Esophagus squamous epithelium (tissue), 5 donors: ENCODE measurements at places on chromosomes 16 and 17. TPM values are rescaled to one million over a fixed set of nuclear protein-coding genes. Genes with fewer than 3 reads are reported as not detected.

Gene SLC5A2
- total RNA-seq = not detected

Gene MYO15B
- 6.3 TPM for total RNA-seq

Gene CDK3
- total RNA-seq = 2.9 TPM

Gene PYDC1
- not detected for total RNA-seq

Gene SOCS1
- 3.0 TPM for total RNA-seq

Gene GCSH
- total RNA-seq = 18.3 TPM

Gene KRT36
- total RNA-seq = 0.38 TPM

Gene ABCC12
- not detected for total RNA-seq

DNA sequence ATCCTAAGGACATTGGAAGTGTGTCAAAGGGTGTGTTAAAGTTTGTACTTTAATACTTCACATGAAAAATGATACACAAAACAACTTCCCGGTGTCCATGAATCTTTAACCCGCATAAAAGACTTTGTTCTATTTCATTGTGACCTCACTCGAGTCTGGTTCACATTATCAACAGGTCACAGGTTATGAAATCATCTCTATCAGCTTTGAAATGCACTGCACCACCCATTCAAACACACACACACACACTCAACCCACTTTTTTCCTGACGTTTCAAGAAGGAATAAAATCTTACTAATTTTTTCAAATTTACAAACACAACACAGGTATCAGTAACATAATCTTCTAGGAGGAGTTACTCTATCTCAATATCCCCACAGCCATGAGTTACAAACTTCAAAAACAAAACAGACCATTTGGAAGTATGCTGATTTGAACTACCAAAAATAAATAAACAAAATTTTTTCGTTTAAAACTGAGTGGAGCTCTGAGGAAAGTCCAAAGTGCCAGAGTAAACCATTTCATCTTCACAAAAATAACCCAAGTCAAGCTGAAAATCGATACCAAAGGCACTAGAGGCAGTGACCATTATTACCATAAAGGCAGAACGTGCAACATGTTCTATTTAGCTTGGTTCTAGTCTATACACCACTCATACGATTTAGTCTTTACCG is 2.7 kb downstream of the ACOX1 start:
- DNase-seq = no peak

DNA sequence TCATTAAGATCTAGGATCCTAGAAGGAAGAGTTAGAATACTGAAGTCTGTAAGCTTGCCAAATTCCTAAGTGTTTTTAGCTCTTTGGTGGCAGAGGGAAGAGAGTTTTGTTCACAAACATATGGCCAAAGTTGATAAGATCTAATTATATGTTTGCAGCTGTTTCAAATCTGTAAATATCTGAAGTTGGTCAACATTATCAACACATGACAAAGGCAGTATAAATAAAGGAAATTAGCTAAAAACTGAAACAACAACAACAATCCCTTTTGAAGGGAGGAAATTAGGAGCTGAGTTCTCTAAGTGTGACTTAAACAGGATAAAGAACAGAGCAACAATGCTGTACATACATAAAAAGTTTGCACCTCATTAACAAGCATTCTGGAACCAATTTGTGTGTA is 208.7 kb downstream of the KCNJ2 start:
- DNase-seq = no peak

DNA sequence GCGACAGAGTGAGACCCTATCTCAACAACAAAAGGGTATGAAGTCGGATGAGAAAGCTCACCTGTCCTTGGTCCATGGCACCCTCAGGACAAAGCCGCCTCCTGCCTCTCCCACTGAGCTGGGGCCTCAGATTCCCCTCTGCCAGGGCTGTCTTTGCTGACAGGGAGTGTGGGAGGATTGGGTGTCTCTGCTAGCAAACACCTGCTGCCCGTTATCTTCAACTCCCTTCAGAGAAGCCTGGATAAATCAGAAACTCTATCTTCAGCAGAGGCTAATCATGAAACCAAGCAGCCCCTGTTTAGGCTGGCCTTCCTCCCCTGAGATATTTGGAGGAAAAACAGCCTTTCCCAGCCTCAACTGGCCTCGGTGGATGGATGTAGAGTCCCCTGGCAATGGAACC is 36.3 kb upstream of the CDH1 start:
- DNase-seq = no peak

GRCh38 chr17:32279891-32280716 is 14.5 kb downstream of the RHBDL3 start:
- no peak for DNase-seq

DNA sequence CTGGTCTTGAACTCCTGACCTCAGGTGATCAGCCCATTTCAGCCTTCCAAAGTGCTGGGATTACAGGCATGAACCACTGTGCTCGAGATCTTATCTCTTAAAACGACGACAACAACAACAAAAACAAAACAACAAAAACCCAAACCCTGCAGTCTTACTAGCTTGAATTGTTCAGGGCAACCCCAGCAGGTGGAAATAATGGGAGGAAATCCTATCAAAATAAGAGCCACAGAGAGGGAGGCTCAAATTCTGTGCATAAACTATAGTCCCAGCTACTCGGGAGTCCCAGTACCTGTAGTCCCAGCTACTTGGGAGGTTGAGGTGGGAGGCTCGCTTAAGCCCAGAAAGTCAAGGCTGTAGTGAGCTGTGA is 16.5 kb upstream of the ATP6V0A1 start:
- no peak for DNase-seq

DNA sequence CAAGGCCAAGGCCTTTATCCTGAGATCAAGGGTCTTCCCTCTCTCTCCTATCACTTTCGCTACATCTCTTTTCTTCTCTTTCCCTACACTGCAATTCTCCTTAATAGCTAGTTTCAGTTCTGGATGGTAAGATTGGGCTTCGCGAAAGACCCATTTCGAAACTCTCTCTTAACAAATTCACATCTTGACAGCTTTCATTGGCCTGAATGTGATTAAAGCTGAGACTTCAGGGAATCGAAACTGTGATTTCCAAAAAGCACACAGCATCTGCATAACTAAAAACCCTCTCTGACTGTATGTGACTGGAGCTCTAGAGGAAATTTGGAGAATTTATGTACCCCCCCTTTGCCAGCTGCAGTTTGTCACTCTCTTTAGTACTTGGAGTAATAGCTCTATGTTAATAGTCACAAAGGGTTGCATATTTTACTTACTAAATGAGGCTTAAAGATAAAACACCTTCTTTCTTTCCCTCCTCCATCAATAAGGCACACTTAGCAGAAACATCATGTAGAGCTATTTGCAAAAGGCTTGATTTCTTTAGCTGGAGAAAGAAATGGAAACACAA is 105.3 kb upstream of the FAM20A start:
- no peak for DNase-seq

DNA sequence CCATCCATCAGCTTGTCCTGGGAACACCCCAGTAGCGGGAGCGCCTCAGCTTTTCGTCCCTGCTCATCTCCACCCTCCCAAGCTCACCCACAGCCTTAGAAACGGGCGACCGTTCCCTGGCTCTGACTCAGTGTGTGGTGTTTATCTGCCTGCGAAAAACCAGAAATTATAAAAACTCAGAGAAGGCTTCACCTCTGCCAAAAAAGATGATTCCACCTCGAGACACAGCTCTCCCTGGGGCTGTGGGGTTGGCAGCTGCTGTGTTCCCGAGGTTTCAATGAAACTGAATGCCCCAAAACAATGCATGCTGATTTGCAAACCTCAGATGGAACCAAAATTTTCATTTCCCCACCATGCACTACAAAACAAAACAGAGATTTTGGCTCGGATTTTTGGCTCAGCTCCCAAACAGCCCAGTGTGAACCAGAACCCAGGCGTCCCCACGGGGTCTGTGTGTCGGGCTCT is 62.4 kb upstream of the MED9 start:
- DNase-seq = no peak

GRCh38 chr16:87127061-87127765 is 190.0 kb downstream of the C16orf95 start:
- no peak for DNase-seq

DNA sequence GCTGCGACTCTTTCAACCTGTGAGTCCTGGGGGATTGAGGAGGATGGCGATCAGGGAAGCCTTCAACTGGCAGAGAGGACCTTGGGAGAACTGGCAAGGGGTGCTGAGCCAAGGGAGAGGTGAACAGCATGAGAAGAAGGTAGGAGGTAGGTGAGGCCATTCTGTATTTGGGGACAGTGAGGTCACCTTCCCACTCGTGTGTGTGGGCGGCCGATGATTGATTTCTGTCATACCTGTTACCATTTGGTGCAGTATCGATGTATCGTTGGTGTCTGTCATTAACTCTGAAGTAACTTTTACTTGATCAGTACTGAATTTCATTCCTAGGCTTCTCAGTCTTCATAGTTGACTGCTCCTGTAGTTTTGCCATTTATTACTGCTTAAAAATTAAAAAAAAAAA is 3.8 kb downstream of the ARSG start:
- DNase-seq = no peak

DNA sequence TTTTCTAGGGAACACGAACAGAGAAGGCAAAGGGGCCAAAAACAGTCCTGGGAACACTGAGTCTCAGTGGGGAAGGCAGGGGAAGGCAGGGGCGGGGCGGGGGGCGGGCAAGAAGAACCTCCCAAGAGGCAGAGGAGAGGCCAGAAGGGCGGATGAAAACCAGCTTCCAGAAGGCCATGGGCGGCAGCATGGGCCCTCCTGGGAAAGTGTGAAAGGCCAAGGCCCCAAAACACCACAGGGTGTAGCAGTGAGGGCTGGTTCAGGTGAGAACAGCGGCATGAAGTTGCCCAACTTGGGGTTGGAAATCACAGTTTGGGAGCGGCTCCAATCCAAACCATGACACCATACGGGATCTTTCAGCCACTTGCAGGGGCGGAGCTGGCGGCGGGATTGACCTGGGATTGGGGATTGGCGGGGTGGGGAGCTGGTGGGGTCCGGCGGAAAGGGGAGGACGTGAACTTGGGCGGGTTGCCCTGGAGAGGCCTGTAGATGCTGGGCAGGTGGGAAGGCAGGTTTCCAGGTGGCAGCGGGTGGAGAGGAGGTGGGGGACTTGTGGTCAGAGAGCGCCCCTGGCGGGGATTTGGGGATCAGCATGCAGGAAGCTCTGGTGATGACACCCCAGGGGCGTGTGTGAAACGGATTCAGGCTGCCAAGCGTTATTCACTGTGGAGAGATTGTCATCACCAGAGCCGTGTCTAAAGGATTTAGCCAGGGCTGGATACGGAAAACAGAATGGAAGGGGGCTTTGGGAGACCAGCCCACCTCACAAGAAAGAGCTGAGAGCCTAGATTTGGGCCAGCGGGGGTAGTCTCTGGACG is 80.9 kb downstream of the ARHGAP23 start:
- no peak for DNase-seq

DNA sequence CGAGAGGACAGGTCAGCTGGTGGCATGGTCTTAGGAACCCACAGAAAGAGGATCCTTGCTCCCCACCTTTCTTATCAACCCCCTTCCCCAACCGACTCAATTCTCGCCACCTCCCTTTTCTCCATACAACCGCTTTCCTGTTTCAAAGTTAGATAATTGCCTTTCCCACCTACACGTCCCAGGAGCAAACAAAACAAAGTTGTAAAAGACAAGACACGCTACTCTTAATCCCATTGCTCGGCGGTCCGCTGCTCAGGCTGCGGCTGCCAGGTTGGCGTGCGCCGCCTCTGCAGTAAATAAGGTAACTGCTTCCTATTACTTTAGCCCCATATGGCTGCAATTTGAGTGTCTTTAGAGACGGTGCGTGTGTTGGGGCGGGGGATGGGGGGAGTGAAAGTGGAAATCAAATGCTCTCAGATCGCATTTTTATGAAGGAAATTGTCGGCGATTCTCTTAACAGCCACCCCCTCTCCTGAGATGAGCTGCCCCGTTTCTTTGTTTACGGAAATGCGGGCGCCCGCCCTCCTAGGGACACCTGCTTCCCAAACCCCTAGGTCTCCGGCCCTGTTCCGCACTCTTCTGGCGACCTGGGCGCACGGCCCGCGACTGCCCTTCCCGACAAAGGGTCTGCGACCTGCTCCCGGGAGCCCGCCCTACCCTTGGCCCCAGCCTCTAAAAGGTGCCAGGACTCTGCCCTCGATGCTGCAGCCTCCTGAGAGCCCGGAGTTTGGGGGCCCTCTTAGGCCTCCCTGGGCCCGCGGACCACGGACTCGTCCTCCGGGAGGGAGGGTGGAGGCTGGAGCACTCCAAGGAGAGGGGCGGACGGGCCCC is 3.7 kb upstream of the CBX8 start:
- no peak for DNase-seq

- no peak for DNase-seq
These were observed 56.1 kb downstream of the B9D1 start for GRCh38 chr17:19306160-19307111.

DNA sequence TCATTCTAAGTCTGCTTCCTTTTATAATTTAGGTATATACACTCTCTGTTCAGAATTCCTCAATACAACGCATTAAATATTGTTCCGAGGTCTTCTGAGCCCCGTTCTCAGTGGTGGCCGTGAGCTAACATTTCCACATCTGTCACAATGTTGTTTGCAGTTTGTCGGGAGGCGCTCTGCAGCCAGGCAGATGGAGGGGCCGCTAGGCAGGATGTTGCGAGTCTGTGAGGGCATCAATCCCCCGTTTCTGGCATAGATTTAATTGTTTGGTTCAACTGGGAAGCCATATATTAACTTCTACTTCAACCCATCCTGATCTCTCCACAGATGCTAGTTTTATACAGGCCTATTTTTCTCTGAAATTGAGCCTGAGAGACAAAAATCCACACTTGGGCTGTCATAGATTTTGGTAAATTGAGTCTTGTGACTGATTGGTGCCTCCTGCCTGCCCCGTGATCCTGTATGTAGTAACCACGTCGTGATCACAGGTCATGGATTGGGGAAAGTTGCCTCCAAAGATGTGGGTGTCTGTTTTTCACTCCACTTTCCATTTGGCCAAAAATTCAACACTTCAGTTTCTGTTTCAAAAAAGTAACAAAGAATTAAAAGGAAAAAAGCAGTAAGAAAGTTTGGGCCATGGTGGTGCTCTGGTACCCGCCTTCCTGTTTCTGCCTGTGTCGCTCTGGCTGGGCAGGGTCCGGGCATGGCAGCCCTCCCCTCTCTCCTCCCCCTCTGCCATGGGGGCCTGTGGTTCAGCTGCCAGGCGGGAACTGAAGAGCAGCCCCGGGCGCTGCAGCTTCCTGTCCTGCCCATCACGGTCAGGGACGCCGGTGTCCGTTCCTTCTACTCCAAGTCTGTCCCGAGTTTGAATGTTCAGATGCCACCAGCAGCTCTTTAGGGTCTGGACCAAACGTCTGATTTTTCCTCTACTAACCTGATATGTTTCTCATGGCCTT is 41.5 kb downstream of the RPTOR start:
- no peak for DNase-seq

DNA sequence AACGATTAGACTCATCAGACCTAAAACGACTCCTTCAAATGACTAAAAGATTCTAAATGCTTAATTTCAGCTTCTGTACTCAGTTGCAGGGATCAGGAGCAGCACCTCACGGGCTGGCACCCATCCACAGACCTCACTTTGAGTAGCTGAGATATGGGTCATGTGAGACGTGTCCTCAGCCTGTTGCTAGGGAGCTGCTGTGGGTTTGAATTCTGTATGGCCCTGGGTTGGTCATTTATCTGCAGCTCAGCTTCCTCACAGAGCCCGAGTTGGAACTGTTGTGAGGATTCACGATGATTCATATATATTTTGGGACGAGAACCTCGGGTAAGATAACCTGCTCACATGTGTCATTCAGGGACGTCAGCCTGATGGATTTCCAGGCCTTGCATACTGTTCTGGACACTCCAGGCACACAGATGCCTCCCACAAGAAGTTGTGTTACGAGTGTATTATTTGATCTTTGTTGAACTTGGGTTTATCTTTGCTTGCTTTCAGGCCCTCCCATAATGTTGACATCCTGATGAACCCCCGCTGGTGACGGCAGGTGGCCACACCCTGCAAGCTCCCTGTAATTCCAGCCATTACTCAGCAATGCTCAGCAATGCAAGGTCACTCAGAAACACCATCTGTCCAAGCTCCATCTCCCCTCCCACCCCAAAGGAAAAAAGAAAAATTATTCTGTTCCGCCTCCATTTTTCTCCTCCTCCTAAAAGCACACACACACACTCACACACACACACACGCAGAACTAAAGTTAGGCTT is 137.6 kb downstream of the RBFOX3 start:
- no peak for DNase-seq
